ENCODE measurements at places on chromosomes 6 and 20. TPM values are rescaled to one million over a fixed set of nuclear protein-coding genes. Genes with fewer than 3 reads are reported as not detected.

TNF gene
- total RNA-seq: 11.5 TPM

GGTLC1 gene
- not detected for total RNA-seq

TAP1 gene
- 51.2 TPM for total RNA-seq

SAPCD1 gene
- not detected for total RNA-seq

PCIF1 gene
- total RNA-seq: 45.7 TPM

PRDM13 gene
- total RNA-seq: not detected

ZBTB12 gene
- total RNA-seq: 7.3 TPM

RBM24 gene
- 5.4 TPM for total RNA-seq

ULBP3 gene
- 24.2 TPM for total RNA-seq

ARMH2 gene
- total RNA-seq: not detected

PKIB gene
- not detected for total RNA-seq

PRICKLE4 gene
- total RNA-seq: 15.5 TPM

KCNQ5 gene
- total RNA-seq: 4.5 TPM

TCP11 gene
- total RNA-seq: 0.43 TPM

RGS17 gene
- total RNA-seq: not detected

HMGCLL1 gene
- 0.21 TPM for total RNA-seq

FAM83C gene
- not detected for total RNA-seq

PNLDC1 gene
- not detected for total RNA-seq

GMPR gene
- 18.4 TPM for total RNA-seq

EGFL8 gene
- total RNA-seq: 9.4 TPM

MDFI gene
- total RNA-seq: 94.7 TPM

SMOC2 gene
- 102 TPM for total RNA-seq

VWA7 gene
- not detected for total RNA-seq

MRPS10 gene
- total RNA-seq: 5.4 TPM

HSPA1L gene
- not detected for total RNA-seq

ULBP2 gene
- total RNA-seq: not detected

CCN6 gene
- total RNA-seq: not detected

MROH8 gene
- not detected for total RNA-seq

ADRM1 gene
- total RNA-seq: 236 TPM

ASIP gene
- total RNA-seq: not detected

Measured in ascending aorta (tissue), 2 donors.